Activated T-cell treated with anti-CD3 and anti-CD28 coated beads, Interleukin-2, amount 50 U/mL, for 24 hours (primary cell): ENCODE measurements at places on chromosomes 2 and 18.

DNA sequence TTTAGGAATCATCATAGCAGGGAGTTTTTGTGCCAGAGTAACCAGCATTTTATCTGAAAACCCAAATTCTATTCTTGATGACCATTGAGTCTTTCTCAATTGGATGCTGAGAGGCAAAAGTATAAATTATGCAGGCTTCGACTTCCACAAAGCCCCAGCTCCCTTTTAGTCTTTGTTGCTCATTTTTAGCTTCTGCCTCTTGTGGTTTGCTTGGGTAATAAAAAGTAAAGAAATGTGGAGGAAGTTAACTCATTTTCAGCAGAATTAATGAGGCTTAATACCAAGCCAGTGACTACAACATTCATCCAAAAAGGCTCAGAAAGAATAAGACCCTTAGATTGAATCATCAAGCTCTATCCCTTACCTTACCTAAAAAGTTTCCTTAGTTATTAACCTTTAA is 18.6 kb downstream of the ERMN start:
- DNase-seq: no peak

- no peak for DNase-seq
Measured at GRCh38 chr2:164568317-164568716, 53.0 kb downstream of the GRB14 start.

DNA sequence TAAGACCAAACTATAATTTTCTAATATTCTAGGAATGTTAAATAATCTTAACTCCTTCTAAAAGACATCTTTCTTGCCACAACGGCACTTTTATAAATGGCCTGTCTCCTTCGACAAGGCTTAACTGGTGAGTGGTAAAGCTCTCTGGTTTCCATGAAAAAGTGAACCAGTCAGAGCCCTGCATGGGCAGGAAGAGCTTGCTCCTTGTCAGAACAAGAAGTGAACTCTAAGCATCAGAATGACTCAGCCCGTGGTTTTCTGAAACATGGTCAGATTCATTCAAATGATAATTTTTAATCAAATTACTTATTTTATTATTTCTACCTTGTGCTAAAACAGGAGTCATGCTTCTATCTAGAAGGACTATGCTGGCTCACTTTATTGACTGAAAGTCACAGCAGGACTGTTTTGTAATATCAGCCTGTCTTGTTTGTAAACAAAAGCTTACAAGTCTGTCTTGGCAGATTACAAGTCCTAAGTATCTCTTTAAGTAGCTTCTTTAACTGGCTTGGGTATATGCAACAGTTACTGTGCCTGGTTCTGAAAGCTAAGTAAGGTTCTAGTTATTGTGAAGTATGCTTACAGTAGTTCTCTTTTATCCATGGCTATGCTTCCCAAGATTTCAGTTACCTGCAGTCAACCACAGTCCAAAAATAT is 245.4 kb downstream of the NAPG start:
- no peak for DNase-seq

GRCh38 chr2:10306901-10307463 is 4.3 kb downstream of the HPCAL1 start:
- no peak for DNase-seq

- DNase-seq: no peak
Measured at GRCh38 chr2:23042216-23042906, 342.6 kb upstream of the KLHL29 start.

GRCh38 chr18:74331404-74331803 is 15.8 kb downstream of the C18orf63 start:
- no peak for DNase-seq

DNA sequence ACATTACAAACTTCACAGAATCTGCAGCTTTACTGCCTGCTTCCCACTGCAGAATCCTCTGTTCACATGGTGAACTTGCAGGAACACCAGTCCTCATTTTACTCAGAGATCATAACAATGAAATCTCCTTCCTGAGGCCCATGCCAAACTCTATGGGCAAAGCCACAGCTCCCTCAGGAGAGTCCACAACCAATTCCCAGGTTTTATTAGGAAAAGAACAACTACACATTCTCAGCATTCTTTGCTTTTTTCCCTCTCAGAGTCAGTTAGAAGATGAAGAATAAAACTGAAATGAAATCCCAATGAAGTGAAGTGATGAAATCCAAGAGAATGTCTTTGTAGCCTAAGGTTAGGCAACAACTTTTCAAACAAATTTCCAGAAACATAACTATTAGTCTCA is 233.7 kb downstream of the DSEL start:
- no peak for DNase-seq

DNA sequence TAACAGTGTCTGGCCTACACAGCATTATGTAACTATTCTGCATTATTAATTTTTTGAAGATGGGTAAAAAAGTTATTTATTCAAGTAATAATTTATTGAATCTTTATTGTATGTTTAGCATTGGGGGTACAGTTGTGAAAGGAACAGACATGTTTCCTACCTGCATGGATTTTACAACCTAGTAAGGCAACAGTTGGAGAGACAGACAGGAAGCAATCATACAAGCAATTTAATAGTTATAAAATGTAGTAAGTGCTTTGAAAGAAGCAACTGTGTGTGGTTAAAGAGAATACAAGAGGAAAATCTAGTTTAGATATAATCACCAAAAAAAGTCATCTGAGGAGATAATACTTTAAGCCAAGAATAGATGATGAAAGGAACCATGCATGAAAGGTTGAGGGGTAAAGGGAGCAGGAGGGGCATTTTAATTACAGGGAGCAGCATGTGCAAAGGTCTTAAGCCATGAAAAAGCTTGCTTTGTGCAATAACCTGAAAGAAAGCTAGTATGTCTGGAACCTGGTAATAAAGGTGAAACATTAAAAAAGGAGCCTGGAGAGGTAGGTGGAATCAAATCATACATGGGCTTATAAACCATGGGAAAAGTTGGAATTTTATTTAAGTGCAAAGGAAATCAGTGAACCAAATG is 140.8 kb downstream of the PIK3C3 start:
- no peak for DNase-seq

DNA sequence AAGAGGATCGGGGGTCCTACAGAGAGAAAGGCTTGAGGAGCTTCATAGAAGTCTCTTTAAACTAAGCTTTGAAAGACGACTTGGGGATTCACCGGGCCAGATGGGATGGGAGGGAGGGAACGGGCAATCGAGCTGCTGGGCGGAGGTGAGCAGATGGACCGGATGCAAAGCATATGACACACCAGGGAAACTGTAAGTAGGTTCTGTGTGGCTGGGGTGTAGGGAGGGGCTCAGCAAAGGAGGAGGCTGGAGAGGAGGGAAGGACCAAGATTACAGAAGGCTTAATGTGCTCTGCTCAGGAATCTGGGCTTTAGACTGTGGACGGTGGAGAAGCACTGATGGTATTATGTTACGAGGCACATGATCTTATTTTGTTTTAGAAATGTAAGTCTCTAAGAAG is 131.5 kb downstream of the MAIP1 start:
- DNase-seq: no peak

- no peak for DNase-seq
Measured at GRCh38 chr2:213032607-213033006, 118.8 kb downstream of the IKZF2 start.

DNA sequence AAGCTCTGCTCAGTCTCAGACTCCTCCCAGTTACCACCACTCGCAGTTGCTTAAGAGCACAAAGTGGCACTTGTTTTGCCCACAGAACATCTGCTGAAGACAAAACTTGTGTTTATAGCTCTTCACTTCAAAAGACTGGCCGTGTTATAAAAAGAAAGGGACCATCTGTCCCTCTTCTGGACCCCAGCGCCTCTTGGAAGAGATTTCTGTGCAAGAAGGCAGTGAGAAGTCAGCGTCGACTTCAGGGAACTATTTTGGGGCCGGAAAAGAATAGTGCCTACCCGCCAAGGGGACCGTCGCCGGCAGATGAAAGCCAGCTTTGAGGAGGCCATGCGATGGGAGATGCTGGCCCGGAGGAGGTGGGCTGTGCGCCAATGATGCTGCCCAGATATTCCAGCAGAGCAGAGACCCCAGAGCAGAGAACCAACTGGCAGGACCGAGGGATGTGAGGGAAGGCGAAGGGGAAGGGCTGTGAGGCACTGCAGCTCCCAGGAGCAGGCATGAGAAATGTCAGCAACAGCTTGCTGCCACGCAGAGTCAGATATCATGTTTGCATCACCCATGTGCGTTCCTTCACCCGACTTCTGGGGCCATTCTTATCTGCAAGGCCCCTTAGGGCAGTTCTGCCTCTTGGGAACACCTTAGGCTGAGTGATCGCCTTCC is 270.9 kb downstream of the ATAD2B start:
- no peak for DNase-seq

DNA sequence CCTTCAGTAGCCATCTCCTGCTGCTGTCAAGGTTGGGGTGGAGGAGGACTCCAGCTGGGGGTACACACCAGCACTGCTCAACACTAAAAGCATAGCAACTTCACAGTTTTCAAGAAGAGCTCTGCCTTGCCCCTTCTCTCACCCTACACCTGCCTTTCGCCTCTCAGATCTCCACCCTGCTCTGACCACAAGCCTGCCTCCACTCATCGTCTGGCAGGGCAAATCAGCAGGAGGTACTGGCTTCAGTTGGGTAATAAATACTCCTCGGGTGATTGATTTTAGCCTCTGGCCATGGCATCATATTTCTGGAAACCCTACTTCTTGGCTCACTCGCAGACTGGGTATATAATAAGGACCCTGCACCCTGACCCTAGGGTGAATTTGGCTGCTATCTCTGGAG is 3.1 kb upstream of the PRKAG3 start:
- DNase-seq: no peak

- peak; percentile 62 for DNase-seq
Measured at GRCh38 chr18:8478166-8478967, 130.9 kb upstream of the RAB12 start.

GRCh38 chr2:27431395-27431794 is 3.0 kb downstream of the NRBP1 start:
- no peak for DNase-seq

DNA sequence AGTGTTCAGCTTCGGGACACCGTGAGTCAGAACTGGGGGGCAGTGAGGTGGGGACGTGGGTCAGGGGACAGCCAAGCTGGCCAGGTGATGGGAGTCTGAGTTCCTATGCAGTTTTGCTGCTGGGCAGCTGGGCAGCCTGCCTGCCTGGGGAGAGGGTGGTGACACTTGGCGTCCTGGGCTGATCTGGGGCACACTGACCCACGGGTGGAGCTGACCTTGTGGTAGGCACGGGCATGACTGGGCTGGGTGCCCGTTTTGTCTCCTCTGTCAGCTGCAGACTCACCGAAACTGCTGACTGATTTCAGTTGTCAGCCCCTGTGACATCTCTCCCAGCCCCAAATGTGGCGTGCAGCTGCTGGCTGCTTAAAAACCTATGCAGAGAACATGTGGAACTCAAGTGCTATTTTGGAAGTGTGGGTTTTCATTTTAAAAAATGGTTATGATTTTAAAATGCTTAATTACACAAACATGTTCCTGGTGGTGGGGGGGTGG is 32.6 kb upstream of the E2F6 start:
- no peak for DNase-seq

GRCh38 chr2:199586646-199587045 is 128.9 kb upstream of the SATB2 start:
- DNase-seq: no peak

DNA sequence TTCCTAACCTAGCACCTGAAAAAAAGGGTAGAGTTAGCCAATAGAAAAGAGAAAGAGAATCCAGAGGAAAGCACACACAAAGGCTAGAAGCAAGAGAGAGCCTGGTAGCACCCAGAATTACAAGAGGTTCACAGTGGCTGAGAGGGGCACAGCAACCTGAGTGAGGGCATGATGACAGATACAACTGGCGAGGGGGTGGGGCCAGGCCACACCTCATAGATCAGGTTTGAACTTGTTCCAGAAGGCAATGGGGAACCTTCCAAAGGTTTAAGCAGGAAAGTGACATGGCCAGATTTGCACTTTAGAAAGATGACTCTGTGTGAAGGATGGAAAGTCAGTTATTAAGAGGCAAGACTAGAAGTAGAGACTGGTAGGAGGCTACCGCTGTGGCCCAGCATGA is 148.0 kb downstream of the TTC32 start:
- no peak for DNase-seq

- DNase-seq: no peak
Measured at GRCh38 chr2:9258501-9258900, 51.9 kb downstream of the ASAP2 start.

GRCh38 chr2:143684551-143685320 is 555.5 kb downstream of the ARHGAP15 start:
- no peak for DNase-seq

DNA sequence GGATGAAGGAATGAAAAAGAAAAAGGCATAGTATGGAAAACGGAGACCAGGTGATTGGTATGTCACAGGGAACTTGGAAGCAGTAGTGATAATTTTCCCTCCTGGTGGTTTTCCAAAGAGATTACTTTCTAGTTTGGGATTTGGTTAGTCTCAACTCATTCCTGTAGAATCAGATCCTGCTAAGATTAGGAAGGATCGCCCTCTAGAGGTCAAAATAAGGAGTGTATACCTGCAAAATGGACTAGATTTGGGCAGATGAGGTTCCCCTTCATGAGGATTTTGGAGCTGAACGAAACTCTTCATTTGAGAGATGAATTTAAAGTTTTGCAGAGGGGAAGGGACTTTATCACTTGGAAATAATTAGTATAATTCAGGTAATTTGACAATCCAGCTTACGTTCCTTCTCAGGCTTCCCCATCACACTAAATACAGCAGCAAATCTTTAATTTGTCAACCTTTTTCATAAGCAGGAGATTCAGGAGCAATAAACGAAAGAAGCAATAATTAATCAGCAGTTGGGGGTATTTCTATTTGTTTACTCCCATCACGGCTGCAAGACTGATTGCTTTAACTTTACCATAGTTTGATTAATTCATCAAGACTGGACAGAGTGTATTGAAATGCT is 65.2 kb downstream of the CCDC195 start:
- DNase-seq: no peak

DNA sequence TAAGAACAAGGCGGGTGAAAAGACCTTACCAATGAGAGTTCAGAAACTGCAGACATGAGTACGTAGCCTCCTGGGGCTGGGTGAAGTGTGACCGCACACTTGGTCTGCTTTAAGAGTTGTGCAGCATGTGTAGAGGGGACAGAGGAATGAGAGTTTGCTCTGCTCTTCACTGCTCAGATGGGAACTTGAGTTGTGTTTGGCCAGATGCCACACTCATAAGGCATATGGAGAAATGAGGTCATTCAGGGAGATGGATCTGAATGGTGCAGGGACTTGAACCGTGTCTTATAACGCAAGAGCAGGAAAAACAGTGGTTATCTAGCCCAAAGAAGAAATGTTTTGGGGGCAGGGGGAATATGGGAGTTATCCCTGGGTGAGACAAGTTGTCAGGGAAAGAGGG is 273.8 kb upstream of the LYPD1 start:
- no peak for DNase-seq
